ENCODE measurements at places on chromosomes 13 and 19.

- peak; percentile 52 for DNase-seq
These were observed 714 bp downstream of the NDFIP2 start for GRCh38 chr13:79481685-79482052.

DNA sequence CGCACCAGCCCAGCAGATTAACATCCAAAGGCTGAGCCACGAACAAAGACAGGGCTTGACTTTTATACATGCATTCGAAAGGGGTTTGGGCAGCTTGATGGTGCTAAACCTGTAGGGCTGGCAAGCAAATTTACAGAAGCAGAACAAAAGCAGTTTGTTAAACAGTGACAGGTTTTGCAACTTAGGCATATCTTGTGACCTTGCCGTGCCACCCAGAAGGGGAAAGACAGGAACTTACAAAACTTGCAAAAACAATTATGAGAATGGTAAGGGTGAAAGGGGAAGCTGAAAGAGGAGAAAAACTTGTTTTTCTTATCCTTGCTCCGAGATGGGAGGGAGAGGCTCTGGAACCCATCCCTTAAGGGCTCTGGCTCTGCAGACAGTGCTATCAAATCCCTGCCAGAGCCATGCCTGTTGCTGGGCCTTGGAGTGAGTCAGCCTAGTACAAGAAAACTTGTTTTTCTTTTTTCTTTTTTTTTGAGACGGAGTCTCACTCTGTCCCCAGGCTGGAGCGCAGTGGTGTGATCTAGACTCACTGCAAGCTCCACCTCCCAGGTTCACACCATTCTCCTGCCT, 1325.2 kb upstream of the PRR20A start:
- no peak for DNase-seq

DNA sequence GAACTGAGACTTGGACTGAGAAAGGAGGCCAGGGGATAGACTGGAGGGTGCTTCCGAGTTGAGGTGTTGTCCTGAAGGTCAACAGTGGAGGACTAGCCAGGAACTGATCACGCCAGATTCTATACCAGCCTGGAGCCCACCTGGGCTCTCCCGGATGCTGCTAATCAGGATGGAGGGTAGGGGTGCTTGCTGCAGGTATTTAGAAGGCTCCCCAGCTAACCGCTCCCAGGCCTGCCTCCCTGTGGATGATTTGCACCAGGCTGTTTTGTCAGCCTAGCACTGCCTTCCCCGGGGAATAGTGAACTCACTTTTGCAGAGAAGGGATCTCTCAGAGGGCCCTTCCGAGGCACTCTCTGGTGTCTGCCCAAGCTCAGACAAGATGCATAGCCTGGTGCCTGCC, 60.5 kb upstream of the KCTD15 start:
- no peak for DNase-seq

DNA sequence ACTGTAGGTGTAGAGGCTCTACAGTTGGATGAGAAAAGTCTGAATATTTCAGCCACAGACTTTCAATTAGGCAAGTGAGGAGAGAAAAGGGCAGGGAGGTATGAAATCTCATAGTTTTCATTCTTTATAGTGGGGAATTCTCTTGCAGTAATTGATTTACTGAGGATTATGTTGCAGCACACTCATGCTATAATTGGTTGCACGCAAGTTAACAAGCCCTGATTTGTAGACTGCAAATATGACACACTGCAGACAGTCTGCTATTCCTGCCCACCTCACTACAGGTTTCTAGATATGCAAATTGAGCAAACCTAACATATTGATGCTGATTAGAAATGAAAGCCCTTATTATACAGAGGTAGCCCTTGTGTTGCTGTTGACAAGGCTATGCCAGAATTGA, 139.4 kb downstream of the LHFPL6 start:
- no peak for DNase-seq

DNA sequence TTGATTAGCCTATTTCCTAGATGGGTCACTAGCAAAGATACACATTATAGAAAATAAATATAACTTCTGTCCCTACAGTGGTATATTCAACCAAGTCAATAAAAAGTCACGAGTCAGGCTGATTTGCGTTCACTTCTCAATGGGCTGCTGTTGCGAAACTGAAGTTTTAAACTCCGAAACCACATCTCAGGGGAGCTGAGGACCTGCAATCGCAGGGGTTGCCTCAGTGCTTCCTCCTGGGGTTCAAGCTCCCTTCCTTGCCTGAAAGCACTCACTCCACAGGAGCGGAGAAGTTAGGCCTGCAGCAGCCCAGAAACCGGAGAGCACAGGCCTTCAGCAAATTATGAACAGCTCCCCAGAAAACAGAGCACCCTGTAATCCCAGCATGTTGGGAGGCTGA, 39.6 kb downstream of the RAB20 start:
- no peak for DNase-seq

GRCh38 chr13:70424428-70424827, 316.2 kb upstream of the KLHL1 start:
- no peak for DNase-seq

GRCh38 chr19:44690131-44690440, 8.9 kb upstream of the CEACAM16 start:
- no peak for DNase-seq

DNA sequence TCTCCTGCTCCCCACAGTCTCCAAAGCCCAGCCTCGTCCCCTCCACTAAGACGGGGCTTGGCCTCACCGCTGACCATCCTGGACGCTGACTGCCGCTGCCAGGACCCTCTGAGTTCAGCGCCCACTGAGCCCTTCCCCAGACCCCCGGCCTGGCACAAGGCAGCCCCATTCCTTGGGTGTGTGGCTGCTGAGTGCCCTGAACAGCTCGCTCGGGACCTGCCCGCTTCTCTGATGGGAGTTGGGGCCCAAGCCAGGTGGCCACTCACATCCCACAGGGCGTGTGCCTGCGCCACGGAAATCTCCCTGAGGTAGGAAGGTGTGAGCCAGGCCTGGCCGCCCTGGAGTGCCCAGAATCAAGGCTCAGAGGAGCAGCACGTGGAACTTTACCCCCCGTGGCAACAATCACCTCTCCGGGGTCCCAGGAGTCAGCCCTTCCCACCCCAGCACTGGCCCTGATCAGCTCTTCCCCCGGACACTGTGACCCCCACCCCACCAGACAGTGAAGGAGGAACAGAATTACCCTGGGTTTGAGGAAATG, 20.8 kb downstream of the C13orf46 start:
- no peak for DNase-seq

DNA sequence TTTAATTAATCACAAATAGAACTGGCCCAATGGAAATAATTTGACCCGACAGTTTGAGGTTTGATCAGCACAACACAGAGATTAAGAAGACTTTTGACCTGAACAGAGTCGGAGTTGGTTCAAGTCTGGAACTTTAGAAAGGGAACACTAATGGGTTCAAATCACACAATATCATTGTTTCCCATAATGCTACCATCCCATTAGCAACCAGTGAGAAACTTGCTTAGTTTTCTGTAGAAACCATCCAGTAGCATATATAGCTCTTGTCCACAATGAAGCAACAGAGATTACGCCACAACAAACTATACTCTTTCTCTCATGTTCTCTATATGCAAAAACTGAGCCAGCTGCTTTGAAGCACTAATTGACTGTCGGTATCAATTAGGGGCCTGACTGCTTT, 376.9 kb upstream of the SPRY2 start:
- no peak for DNase-seq

DNA sequence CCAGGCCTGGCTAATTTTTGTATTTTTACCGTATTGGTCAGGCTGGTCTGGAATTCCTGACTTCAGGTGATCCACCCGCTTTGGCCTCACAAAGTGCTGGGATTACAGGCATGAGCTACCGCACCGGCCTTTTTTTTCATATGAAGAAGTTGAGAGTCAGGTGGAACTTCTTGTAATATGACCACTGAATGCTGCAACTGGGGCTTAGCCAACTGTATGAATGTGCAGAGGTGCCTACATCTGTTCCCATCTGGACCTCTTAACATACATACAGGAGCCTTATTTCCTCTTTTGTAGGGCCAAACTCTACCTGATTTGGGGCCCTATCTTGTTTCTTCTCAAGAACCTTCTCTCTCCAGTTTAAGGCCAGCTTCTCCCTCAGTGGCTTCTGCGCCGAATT, 11.9 kb upstream of the GGACT start:
- no peak for DNase-seq

- peak; percentile 33 for DNase-seq
These were observed 22.1 kb upstream of the WDFY2 start for GRCh38 chr13:51562011-51562671.

DNA sequence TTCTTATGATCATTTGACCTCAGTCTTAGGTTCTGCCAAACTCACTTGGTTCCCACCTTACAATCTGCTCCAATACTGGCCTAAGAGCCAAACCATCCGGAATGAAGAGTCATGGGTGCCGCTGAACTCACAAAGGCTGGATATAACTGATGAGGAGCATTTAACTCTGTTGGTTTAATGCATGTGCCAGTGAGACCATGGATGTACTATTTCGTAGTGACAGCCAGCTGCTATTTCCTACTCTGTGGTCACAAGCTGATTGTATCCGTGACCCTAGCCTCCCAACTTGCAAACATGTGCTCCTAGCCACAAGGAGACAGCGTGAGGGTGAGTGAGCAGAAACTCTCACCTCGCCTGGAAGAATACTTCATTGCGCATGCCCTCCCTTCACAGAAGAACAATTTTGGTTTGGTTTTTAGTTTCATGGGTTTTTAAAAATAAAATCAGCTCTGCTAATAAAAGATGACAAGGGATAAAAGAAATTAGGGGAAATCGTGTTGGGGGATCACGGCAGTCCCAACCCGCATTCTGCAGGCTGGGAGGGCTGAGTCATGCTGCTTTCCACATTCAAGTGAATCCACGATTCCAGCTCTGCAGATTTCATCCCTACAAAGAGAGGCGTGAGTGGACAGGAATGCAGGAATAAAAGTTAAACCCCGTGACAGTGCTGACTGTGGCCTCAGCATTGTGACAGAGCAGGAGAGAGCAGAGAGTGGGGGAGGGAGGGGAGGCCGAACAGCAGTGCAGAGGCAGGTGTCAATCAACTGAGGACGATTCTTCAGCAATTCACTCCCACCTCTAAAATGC, 66.8 kb upstream of the RAP2A start:
- no peak for DNase-seq

GRCh38 chr13:96525715-96526114, 435.8 kb downstream of the HS6ST3 start:
- no peak for DNase-seq

- DNase-seq, result no peak
These were observed 100.1 kb upstream of the CLDN10 start for GRCh38 chr13:95452375-95452774.

DNA sequence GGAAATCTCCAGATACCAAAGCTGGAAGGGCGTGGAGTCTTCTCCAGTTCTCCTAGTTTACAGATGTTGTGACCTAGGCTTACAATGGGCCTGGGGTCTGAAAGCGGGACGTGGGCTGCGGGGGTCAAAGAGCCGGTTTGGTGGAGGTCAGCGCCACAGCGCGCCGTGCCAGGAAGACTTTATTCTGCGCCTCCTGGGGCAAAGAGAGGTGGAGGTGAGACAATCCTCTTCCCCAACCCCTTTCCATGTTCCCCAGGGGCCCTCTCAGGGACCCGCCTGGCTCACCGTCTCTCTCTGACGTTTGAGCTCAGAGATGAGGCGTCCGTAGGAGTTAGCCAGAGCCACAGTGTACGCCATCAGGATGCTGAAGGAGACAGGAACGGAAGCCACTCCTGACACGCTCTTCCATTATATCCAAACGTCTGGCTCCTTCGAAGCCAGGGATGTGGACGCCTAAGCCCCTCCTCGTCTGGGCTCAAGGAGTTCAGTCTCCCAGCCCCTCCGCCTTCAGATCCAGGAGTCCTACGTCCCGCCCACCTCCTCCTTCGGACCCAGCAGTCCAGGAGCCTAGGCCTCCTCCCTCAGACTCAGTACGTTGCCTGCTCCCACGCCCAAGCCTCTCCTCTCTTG, 776 bp upstream of the LENG1 start:
- DNase-seq, result no peak

GRCh38 chr13:51518827-51519226, 65.4 kb upstream of the WDFY2 start:
- peak; percentile 12 for DNase-seq

DNA sequence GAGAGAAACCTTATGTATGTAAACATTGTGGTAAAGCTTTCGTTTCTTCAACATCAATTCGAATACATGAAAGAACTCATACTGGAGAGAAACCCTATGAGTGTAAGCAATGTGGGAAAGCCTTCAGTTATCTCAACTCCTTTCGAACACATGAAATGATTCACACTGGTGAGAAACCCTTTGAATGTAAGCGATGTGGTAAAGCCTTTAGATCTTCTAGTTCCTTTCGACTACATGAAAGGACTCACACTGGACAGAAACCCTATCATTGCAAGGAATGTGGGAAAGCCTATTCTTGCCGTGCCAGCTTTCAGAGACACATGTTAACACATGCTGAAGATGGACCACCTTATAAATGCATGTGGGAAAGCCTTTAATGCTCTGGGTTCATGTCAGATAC, 24.7 kb downstream of the ZNF136 start:
- DNase-seq, result no peak
